ENCODE measurements at places on chromosomes 16 and 17.

DNA sequence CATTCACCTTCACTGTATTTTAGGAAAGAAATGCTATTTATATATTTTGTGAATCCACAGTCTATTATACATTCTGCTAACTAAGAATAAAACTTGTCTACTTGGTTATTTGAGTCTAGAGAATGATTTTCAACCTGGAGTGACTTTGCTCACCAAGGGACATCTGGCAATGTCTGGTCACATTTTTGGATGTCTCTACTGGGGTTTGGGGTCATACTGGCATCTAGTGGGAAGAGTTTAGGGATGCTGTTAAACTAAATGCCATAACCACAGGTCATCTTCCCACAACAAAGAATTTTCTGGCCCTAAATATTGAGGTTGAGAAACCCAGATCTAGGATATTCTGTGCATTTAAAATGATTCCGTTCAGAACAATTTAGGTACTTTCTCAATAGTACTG, 26.0 kb downstream of the KCNJ16 start:
- no peak for DNase-seq

DNA sequence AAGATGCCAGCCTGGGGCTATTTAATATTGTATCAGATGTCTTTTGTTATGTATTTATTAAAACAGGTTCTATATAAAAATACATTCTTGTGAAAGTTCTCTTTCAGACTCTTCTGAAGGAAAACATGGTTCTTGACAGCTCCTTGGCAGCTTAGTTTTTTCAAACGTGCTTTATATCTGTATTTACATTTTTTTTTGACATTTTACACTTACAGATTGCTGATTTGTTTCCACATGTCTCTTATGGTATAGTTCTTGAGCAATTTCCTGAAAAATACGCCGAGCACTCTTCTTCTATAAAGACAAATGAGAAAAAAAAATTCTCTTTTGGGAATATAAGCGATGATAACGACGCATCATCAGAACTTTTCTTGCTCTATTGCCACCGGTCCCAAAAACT, 9.5 kb downstream of the IGSF6 start:
- no peak for DNase-seq

GRCh38 chr16:27344721-27345120, 30.9 kb downstream of the IL4R start:
- DNase-seq = no peak

- DNase-seq = no peak
Observed at GRCh38 chr16:11990702-11991390, 14.3 kb downstream of the SNX29 start.

- DNase-seq = peak; percentile 82
Observed at GRCh38 chr16:1413684-1414531, 596 bp downstream of the UNKL start.

DNA sequence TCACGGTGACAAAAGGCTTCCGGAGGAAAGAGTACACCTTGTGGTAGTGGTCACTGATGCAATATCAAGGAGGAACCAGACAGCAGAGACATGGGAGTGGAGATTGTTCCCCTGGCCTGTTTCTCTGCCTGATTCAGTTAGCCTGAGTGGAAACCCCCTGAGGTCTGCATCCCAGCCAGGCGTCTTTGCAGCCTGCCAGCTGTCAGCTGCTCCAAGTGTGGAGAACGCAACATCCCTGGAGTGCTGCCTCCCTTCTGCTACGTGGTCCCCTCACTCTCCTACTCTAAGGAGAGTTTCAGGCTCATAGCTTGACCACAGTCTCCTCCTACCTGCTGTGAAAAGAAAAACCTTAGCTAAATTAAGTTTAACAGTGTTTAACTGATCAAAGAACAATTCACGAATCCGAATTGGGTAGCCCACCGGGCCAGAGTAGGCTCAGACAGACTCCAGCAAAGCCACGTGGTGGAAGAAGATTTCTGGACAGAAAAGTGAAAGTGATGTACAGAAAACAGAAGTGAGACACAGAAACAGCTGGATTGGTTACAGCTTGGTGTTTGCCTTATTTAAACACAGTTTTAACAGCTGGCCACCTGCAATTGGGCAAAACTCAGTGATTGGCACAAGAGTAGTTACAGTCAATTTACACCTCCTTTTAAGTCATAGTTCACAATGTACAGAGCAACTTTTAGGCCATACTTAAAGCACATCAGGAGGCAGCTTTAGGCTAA, 188.6 kb downstream of the DNAH9 start:
- DNase-seq = no peak

GRCh38 chr17:4834681-4835020, 1.5 kb downstream of the MINK1 start:
- no peak for DNase-seq

DNA sequence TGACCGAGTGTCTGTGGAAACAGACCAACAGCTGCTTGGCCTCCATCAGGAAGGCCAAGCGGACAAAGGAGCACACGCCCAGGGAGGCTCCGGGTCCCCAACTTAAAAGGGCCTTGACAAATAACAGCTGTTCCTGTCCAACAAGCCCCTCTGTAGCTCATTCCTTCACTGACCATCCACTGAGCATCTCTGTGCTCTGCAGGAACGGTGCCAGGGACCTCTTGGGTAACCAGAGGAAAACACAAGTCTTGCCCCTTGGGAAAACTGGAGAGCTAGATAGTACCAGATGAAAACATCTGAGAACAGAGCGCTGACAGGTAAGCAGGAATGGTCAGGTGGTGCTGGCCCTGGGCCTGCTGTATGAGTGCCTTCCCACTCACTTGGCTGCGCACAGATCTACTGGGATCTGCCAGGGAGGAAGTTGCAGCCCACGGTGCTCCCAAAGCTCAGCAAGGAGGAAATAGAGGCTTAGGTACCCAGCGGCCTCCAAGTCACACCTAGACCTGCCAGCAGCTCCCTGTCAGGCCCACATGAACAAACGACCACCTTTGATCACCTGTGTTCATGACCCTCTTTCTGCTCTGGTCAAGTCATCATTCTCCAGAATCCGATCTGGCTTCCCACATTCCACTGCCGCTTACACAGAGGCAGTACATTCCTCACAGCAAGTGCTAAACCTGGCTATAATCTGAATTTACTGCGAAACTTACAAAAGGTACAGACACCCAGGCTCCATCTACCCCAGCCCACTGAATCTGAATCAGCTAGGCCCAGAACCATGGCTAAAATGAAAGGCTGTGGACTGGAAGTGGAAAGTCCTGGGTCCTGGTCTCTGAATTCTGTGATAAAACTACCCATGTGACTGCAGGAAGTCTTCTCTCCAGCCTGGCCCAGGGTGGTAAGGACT, 12.5 kb downstream of the DCAKD start:
- no peak for DNase-seq

GRCh38 chr17:74362069-74362405, 369 bp upstream of the BTBD17 start:
- DNase-seq = no peak

DNA sequence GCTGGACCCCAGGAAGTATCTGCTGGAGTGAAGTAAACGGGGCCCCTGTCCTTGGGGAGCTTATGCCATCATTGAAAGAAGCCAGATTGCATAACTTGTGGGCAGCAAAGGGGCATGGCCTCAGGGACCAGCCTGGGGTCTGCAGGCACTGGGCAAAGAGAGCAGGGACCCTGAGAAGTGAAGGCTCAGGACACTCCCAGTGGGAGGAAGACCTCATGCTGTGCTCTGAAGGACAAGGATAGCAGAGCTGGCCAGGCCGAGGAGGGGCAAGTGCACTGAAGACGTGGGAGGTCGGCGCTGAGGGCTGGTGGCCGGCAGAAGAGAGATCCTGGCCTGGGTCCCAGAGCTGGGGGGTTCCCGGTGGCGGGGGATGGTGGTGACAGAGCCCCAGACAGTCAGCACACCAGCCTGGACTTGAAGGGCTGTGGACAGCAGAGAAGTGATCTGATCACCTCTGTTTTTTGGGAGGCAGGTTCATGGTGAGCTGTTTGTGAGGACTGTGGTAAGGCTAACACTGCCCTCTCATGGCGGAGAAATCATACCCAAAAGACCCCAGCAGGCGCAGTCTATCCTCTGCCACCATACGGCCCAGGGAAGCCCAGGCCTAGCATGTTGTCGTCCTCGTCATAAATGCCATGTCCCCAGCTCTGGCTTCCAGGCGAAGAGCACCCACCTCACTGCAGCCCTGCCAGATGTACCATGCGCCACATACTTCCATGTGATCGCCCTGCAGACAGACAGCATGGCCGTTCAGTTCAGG, 7.1 kb upstream of the CNP start:
- no peak for DNase-seq

DNA sequence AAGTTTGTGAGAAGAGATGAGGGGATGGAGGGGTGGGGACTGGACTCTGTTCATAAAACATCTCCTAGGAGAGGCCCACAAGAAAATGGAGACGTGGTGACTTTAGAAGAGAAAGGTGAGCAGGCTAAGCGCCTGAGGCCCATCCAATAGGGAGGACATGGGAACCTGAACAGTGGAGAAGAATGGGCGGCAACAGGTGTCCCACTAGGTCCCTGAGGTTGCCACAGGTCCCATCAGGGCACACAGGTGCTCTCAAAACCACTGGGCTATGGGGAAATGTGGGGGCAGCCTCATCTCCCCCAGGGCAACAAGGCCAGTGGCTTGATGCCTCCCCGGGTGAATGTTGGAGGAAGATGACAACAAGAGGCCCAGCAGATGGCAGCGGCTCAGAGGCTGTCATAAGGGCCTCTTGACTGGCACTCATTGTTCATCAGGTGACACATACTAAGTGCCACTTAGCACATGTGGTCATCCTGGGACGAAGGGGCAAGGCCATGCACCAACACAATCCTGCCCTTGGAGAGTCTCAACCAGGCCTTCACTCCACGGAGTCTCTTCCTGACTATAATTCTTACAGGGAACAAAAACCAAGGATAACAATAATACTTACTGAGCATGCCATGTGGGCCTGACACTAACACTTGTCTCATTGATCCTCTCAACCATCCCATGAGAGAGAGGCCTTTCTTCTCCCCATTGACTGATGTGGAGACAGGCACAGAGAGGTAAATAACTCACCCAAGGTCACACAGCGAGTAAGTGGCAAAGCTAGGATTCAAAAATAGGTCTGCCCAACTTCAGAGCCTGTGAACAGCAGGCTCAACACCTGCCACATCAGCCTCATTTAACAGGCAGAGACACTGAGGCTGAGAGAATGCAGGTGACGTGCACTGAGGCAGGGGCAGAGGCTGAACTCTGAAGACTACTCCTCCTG, 38.0 kb downstream of the CUEDC1 start:
- no peak for DNase-seq

DNA sequence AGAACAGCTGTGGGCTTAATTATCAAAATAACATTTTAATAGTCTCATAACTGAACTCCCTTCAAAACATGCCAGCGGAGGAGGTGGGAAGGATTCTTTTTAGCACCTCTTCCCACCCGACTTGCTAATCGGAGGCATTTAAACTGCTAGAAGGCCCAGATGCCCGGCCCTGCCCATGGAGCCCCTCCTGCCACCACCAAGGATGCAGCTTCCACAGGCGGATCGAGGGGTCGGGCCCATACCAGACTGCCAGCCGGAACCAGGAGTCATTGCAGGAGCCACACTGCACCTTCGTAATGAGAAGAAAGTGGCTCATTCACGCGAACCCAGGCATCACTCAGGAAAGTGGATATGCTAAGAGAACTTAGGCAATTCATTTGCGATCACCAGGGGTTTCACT, 201.2 kb downstream of the C16orf78 start:
- no peak for DNase-seq

DNA sequence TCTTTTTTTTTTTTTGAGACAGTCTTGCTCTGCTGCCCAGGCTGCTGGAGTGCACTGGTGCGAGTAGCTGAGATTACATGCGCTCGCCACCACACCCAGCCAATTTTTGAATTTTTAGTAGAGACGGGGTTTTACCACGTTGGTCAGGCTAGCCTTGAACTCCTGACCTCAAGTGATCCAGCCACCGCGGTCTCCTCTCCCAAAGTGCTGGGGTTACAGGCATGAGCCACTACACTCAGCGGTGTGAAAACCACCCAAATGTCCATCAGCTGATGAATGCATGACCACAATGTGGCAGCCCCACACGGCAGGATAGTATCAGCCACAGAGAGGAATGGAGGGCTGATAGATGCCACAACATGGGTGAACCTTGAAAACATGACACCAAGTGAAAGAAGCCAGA, 2.1 kb downstream of the P2RX5 start:
- DNase-seq = peak; percentile 78

DNA sequence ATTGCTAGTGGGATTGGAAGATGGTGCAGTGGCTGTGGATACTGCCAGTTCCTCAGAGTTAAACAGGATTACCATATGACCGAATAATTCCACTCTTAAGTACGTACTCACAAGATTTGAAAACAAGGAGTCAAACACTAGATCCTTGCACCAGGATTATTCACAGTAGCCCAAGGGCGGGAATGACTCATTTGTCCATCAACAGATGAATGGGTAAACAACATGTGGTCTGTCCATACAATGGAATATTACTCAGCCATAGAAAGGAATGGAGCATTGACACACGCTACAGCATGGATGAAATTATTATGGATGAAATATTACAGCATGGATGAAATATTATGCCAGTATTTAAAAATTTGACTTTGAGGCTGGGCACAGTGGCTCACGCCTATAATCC, 9.1 kb upstream of the MAPK8IP3 start:
- DNase-seq = no peak

DNA sequence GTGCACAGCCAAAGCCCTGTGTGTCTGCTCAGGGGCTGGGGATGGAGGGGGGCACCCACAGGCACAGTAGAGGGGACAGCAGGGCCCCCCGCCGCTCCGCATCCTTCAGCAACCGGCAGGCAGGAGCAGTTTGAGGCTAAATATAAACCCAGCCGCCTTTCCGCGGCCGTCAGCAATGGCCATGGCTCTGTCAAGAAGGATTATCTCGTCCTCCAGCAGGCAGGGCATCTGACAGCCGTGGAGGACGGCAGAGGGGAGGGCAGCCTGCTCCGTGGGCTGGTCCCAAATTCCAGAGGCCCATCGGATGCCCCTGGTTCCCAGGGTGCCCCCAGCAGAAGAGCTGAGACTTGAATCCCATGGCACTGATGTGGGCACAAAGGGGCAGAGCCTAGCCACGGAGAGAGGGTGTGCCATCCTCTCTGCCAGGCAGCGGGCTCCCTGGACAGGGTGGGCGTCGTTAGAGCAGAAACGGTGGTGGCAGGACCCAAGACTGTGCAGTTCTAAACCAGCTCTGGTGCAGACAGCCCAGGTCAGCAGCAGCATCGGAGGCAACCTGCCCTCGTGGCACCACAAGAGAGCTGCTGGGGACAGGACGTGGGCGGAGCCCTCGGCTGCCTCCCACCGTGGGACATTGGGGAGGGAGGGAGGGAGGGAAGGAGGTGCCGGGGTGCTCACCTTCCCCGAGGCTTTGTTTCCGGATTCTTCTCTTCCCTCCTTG, 198.8 kb upstream of the CIBAR2 start:
- no peak for DNase-seq

DNA sequence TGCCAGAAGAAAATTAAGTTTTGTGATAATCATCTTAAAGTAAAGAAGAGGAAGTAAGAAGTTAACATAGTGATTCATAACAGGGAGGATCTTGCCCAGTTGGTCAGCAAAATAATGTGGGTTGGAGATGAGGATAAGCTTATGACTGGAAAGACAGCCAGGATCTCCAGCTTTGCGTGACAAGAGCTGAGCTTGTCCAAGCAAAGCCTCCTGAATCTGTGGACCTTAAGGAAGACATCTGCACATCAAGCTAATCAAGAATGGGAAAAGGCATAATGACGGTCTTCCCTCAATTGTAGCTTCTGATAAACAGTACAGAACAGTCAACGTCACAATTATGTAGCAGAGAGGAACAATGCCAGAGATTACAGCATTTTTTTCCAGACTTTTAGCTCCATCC, 744.7 kb upstream of the GOT2 start:
- no peak for DNase-seq

Data from GM06990 (cell line).